Breast epithelium (tissue), 4 donors: ENCODE measurements at places on chromosomes 2 and 18. TPM values are rescaled to one million over a fixed set of nuclear protein-coding genes. Genes with fewer than 3 reads are reported as not detected.
A peak's percentile ranks its signal among the peaks of the same experiment; 100 is the strongest.

GRCh38 chr2:159904127-159904958, 106.3 kb upstream of the CD302 start:
- no peaks in the 10 kb centered on the region for H3K27me3 ChIP-seq
- peak within 1 kb of the TSS; percentile 68 for H3K4me3 ChIP-seq
- no peaks in the 10 kb centered on the region for H3K36me3 ChIP-seq
- DNase-seq = peak; percentile 61
- H3K27ac ChIP-seq = peak within 1 kb of the TSS; percentile 65

DNA sequence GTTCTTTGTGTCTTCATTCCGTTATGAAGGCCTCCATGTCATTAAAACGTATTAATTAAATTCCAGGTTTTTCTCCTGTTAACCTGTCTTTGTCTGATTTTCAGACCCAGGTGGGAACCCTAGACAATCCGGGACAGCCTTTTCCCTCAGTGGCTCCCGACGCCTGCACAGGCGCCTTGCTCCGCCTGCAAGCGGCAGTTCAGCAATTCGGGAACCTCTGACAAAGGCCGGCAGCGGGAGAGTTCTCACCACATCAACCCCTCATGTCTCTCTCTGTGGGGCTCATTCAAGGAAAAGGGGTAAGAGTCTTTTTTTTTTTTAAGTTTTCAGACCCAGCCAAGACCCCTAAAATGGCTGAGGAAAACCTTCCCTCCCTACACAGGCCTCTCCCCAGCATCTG, 259.8 kb upstream of the SALL3 start:
- H3K4me3 ChIP-seq = no peak overlapping the region
- no peaks in the 10 kb centered on the region for H3K36me3 ChIP-seq
- H3K27me3 ChIP-seq = peaks cover 29% of the 10 kb centered on the region

The ONECUT2 gene
- not detected for total RNA-seq

The PSMG2 gene
- 102 TPM for total RNA-seq

The EPHA4 gene
- 12.8 TPM for total RNA-seq

The STON1 gene
- total RNA-seq = 45.6 TPM

DNA sequence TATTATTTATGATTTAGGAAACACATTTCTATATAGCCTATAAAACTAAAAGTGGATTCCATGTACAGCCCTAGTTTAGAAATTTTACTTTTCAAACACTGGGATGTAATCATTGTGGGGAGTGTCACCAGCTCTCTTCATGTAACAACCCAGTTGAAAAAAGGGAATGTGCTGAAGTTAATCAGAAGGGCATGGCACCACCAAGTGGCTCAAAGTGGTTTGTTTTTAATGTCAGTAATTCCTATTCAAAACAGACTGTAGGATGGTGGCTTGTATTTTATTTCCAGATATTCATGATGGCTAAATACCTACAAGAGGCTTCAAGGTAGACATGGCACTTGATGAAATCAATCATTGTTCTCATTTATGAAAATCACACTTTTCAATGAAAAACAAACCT, 58.1 kb upstream of the TMEM182 start:
- no peak overlapping the region for H3K4me3 ChIP-seq
- H3K36me3 ChIP-seq = no peaks in the 10 kb centered on the region
- no peak overlapping the region for H3K27ac ChIP-seq
- DNase-seq = no peak
- no peaks in the 10 kb centered on the region for H3K4me1 ChIP-seq

- peak overlapping the region; percentile 77 for H3K4me3 ChIP-seq
- H3K27me3 ChIP-seq = no peaks in the 10 kb centered on the region
- peak; percentile 37 for DNase-seq
- H3K36me3 ChIP-seq = no peaks in the 10 kb centered on the region
- H3K4me1 ChIP-seq = no peaks in the 10 kb centered on the region
Measured at GRCh38 chr2:197498937-197499593, 575 bp downstream of the HSPD1 start.

DNA sequence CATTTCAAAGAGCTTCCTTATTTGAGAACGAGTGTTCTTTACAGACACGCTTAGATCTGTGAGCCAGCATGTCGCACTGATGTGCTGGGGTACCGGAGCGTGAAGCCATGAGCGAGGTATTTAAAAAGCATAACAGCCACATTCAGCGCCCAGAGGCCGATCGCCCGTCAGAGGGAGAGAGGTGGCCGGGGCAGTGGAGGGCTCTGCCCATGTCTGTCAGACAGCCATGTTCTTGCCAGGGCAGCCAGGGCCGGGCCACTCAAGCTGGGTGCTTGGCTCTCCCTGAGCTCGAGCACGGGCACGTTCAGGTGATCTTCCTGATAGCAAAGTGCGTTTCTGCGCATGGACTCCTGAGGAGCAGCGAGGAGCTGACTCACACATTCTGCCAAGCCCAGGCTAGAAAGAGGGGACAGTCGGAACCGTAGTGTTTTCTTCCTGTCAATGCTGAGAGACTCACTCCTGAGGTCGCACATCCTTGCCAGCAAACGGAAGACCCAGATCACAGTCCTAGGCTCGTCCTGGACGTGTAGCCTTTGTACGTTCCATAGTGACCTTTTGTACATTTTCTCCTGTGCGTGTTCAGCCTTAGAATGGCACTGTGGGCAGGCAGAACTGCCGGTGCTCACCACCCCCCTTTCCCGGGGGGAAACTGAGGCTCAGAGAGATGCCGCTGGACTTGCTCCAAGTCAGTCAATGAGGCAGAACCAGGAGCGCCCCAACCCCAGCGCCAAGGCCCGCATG, 100.7 kb downstream of the NFATC1 start:
- H3K27ac ChIP-seq = no peak overlapping the region
- H3K4me1 ChIP-seq = no peaks in the 10 kb centered on the region
- DNase-seq = no peak

The STEAP3 gene
- 52.2 TPM for total RNA-seq

- no peaks in the 10 kb centered on the region for H3K36me3 ChIP-seq
- no peaks in the 10 kb centered on the region for H3K4me1 ChIP-seq
- H3K4me3 ChIP-seq = no peak overlapping the region
- H3K27ac ChIP-seq = no peak overlapping the region
- no peak for DNase-seq
Measured at GRCh38 chr18:26002375-26002910, 88.0 kb downstream of the SS18 start.

- H3K36me3 ChIP-seq = no peaks in the 10 kb centered on the region
- no peak for DNase-seq
- no peak overlapping the region for H3K4me3 ChIP-seq
- no peaks in the 10 kb centered on the region for H3K27me3 ChIP-seq
- no peaks in the 10 kb centered on the region for H3K4me1 ChIP-seq
Measured at GRCh38 chr2:134020608-134021007, 233.3 kb upstream of the MGAT5 start.

GRCh38 chr2:126344493-126344892, 311.5 kb upstream of the GYPC start:
- no peak for DNase-seq
- no peak overlapping the region for H3K4me3 ChIP-seq
- H3K4me1 ChIP-seq = no peaks in the 10 kb centered on the region
- no peak overlapping the region for H3K27ac ChIP-seq
- no peaks in the 10 kb centered on the region for H3K27me3 ChIP-seq

GRCh38 chr18:7814754-7815315, 247.7 kb downstream of the PTPRM start:
- DNase-seq = no peak
- no peak overlapping the region for H3K4me3 ChIP-seq
- H3K4me1 ChIP-seq = no peaks in the 10 kb centered on the region

The GPR39 gene
- total RNA-seq = 8.2 TPM

DNA sequence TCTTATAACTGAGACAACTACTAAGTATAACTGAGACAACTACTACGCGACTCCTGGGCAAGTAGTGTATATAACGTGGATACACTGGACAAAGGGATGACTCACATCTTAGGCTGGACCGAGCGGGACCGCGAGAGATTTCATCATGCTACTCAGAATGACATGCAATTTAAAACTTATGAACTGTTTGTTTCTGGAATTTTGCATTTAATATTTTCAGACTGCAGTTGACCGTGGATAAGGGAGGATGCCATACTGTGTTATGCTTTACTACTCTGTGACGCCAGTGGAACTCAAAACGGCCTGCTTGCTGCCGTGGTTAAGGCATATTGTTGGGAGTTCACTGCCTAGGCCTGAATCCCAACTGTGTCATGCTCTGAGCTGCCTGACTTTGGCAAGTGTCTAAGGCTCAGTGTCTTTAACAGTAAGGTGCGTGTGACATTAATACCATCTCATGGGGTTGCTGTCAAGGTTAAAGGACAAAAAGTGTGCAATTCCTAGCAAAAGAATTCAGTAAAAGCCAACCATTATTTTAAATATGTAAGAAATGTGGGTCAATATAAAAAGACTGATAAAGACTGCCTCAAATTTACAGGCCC, 64.6 kb downstream of the BMP10 start:
- no peaks in the 10 kb centered on the region for H3K4me1 ChIP-seq
- H3K4me3 ChIP-seq = no peak overlapping the region
- H3K36me3 ChIP-seq = no peaks in the 10 kb centered on the region
- DNase-seq = no peak
- H3K27me3 ChIP-seq = no peaks in the 10 kb centered on the region

The CFAP65 gene
- not detected for total RNA-seq

DNA sequence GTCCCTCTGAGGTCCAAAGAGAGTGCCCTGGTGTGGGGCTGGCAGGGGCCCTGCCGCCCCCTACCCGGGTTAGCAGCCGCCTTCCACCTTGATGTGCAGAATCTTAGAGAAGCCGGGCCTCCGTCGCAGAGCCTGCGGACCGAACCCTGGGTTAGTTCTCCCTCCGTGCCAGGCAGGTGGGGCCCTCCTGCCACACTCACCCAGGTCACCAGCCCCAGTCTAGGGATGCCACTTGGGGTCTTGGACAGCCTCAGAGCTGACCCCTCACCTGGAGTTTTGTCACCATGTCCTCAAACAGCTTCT, 24.8 kb downstream of the CCT7 start:
- H3K4me1 ChIP-seq = no peaks in the 10 kb centered on the region
- no peaks in the 10 kb centered on the region for H3K27me3 ChIP-seq
- no peak overlapping the region for H3K27ac ChIP-seq
- no peak overlapping the region for H3K4me3 ChIP-seq
- H3K36me3 ChIP-seq = no peaks in the 10 kb centered on the region

- H3K4me1 ChIP-seq = no peaks in the 10 kb centered on the region
- H3K27me3 ChIP-seq = no peaks in the 10 kb centered on the region
- H3K36me3 ChIP-seq = no peaks in the 10 kb centered on the region
- H3K27ac ChIP-seq = no peak overlapping the region
- DNase-seq = no peak
- H3K4me3 ChIP-seq = no peak overlapping the region
Measured at GRCh38 chr2:137800386-137800785, 163.9 kb upstream of the HNMT start.

The CD207 gene
- not detected for total RNA-seq

DNA sequence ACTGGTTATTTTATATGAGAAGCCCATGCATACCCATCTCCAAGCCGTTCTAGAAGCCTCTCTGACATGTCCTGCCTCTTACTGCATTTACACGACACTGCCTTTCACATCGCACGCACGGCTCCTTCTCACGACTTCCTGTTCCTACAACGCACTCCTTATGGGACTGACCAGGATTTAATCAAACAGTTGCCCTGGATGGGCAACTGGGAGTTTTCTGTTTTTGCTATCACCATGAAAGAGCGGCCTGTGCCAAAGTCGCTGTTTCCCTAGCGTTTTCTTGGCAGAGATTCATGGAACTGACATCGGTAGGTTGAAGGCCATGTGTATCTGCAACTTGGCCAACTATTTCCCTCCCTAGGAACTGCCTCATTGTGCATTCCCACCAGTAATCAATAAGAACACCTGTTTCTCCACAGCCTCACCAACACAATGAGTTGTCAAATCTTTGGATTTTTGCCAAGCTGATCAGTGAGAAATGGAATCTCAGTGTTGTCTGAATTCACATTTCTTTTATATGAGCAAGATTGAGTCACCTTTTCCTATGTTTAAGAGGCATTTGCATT, 97.2 kb upstream of the OTOS start:
- H3K27ac ChIP-seq = no peak overlapping the region
- no peaks in the 10 kb centered on the region for H3K36me3 ChIP-seq
- no peaks in the 10 kb centered on the region for H3K27me3 ChIP-seq
- no peak overlapping the region for H3K4me3 ChIP-seq
- H3K4me1 ChIP-seq = no peaks in the 10 kb centered on the region
- no peak for DNase-seq

DNA sequence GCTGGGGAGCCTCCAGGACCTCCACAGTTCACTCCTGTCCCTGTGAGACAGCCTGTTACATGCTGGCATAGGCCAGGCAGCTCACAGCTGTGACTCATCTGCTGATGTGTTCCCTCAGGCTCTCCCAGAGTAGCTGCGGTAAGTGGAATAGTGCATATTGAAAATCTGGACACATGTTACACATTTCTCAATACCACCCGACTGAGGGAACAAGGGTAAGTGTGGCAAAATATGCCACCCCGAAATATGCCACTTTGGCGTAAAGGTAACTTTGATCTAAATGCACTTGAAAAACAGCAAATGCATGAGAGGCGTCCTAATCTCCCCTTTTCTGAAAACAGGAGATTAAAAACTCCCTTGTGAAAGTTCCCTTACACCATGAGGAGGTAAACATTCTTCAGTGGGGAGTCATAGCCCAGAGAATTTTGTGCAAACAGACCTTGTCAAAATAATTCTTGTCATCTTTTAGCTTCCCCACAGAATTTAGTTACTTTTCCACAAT, 557.9 kb downstream of the CCDC85A start:
- H3K27ac ChIP-seq = no peak overlapping the region
- H3K4me1 ChIP-seq = no peaks in the 10 kb centered on the region
- H3K36me3 ChIP-seq = no peaks in the 10 kb centered on the region

The AQP4 gene
- total RNA-seq = 0.33 TPM

- no peaks in the 10 kb centered on the region for H3K4me1 ChIP-seq
- H3K4me3 ChIP-seq = no peak overlapping the region
- H3K27me3 ChIP-seq = no peaks in the 10 kb centered on the region
- no peak for DNase-seq
- no peaks in the 10 kb centered on the region for H3K36me3 ChIP-seq
- no peak overlapping the region for H3K27ac ChIP-seq
Measured at GRCh38 chr2:220696280-220696669, 875.8 kb downstream of the EPHA4 start.

GRCh38 chr2:152657043-152657442, 60.2 kb downstream of the PRPF40A start:
- H3K36me3 ChIP-seq = peaks cover 9% of the 10 kb centered on the region
- H3K4me1 ChIP-seq = no peaks in the 10 kb centered on the region
- H3K4me3 ChIP-seq = no peak overlapping the region
- H3K27me3 ChIP-seq = no peaks in the 10 kb centered on the region

The SETBP1 gene
- total RNA-seq = 37.0 TPM

- H3K27ac ChIP-seq = no peak overlapping the region
- H3K4me3 ChIP-seq = no peak overlapping the region
- peaks cover 4% of the 10 kb centered on the region for H3K36me3 ChIP-seq
- DNase-seq = no peak
- H3K27me3 ChIP-seq = no peaks in the 10 kb centered on the region
Measured at GRCh38 chr2:79717364-79718007, 204.6 kb downstream of the CTNNA2 start.

The CTAGE1 gene
- not detected for total RNA-seq

The C2orf78 gene
- total RNA-seq = not detected
